Midbrain (tissue), 1 donor: ENCODE measurements at places on chromosomes 2 and 18.

DNA sequence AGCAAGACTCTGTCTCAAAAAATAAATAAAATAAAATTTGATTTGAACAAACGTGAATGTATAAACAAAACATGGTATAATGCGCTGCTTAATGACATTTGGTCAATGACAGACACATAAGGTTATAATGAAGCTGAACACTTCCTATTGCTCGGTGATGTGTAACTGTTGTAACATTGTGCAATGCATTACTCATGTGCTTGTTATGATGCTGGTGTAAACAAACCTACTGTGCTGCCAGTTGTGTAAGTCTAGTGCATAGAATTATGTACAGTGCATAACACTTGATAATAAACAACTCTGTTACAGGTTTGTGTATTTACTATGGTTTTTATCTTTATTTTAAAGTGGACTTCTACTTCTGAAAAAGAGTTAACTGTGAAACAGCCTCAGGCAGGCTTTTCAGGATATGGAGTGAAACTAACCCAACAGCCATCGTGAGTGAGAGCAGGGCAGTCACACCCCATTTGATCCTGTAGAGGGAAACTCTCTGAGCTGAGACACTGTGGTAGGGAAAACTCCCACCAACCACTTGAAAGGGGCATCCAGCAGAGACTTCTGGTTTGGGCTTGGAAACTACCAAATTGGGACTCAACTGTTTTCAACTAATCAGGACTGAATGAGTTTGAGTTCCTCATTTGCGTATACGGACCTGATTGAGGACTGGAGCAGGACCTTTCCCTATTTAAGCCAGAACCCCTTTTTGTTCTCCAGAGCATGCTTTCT, 8.7 kb upstream of the RPRD1A start:
- DNase-seq, result no peak

GRCh38 chr2:69111076-69111475, 98.1 kb downstream of the ANTXR1 start:
- no peak for DNase-seq

DNA sequence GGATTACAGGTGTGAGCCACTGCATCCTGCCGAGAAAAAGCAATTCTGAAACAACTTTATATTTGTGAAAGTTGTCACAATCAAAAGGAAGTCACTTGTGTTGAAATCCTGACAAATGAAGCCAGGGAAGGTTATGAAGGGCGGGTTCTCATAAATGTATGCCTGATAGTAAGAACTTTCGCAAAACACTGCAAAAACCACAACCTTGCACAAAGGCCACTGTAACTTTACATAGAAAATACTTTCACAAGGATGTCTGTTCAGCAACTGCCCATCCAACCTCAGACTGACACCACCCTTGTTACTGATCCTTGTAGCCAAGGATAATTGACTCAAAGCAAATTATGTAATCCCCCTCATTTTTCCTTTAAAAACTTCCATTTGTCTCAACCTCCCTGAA, 90.6 kb downstream of the SLC4A3 start:
- no peak for DNase-seq

DNA sequence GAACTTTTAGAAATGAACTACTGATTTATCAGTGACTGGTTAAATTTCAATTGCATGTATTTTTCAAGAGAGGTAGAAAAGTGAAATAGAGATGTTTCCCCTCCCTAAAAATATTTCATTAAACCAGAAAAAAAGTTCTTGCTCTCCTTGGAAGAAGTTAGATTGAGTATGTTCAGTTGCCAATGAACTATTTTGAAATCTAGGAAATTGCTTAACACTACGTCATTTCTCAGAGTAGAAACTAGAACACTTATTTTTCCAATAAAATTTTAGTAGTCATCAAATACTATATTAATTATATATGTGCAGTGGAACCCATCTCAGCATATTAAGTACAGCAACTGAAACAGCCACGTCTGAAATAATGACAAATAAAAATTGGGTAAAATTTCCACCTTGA, 51.8 kb upstream of the STAT1 start:
- DNase-seq, result no peak

DNA sequence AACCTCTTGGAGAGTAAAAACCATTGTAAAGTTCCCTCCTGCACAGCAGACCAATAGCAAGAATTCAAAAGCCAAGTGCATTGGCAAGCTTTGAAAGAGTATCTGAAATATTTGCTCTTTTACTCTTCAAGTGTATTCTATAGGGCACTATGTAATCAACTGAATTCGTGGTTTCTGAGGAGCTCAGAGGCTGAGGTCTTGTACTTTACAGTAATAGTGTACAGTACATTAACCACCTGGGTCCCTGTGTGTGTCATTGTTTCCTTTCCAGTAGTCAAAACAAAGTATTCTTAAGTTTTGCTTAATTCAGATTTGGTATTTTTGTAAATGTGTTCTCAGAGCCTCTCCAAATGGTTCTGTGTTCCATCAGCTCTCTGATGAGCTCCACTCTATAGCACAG, 769.7 kb downstream of the LRRTM4 start:
- no peak for DNase-seq

DNA sequence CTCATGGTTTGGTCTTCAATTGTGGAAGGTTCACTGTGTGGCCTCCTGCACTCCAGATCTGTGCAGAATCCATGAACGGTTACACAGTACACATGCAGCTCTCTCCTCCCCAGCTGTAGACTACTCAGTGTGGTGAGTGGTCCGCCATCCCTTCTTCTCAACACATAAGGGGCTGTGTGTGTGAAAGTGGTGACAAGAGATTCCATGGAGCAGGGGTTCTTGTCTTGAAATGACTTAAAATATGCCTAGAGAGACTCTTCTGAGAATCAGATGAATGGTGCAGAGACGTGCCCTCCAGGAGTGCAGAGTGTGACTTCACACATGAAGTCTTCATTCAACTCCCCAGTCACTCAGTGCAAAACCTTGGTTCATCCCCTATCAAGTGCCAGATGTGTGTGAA, 151.0 kb upstream of the COPS8 start:
- no peak for DNase-seq

DNA sequence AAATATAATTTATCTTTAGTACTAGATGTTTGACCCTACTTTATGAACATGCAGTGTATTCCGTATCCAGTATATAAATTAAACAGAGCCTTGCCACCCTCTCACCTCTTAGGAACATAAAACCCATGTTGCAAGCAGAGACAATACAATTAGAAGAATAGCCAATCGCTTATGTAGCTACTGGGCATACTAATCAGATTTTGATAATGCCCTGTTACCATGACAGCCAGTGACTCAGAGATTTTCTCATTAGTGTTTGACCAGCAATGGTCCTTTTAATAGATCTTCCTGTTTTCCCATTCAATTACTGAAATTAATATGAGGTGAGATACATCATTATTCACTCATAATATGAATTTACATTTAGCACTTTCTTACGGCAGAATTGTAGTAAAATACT, 547.3 kb upstream of the VWC2L start:
- no peak for DNase-seq

DNA sequence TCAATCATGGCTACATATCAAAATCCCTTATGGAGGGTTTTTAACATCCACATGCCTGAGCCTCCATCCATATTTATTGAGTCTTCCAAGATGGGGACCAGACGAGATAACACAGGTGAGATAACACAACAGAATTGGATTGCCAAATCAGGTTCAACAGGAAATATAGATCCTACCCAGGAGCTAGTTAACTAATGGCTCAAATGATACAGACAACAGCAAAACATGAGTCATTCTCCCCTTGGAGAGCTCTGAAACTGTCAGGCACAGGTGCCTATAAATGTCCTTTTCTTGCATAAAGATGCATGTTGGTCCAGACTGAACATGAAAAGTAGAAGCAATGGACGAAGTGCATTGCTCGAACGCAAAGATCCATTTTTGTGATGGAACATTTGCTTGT, 202.2 kb downstream of the CDH20 start:
- DNase-seq, result no peak

GRCh38 chr18:13051950-13052349, 60.8 kb downstream of the CEP192 start:
- no peak for DNase-seq

- DNase-seq, result no peak
Observed at GRCh38 chr2:195805283-195805976, 148.4 kb downstream of the SLC39A10 start.

DNA sequence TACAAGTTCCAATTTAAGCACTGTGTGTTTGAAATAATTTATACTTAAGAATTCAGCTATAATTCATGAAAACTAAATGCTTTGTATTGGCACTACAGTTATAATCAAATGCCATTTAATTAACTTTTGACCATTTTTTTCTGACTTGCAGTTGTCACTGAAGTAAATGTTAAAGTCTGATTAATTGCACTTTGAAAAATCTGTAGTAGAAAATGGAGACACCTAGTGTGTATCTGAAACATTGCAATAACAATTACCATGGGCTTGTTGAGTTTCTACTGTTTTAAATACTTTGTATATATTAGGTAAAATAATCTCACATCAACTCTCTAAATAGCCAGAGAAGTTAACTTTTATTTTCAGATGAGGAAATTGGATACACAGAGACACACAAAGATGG, 458.6 kb upstream of the FSIP2 start:
- DNase-seq, result no peak

GRCh38 chr2:54386585-54386984, 69.5 kb upstream of the SPTBN1 start:
- DNase-seq, result no peak

- no peak for DNase-seq
Observed at GRCh38 chr2:152155209-152155608, 20.4 kb downstream of the STAM2 start.

GRCh38 chr2:116435648-116436047, 1378.8 kb upstream of the DDX18 start:
- no peak for DNase-seq

- no peak for DNase-seq
Observed at GRCh38 chr18:23825496-23825895, 136.2 kb downstream of the LAMA3 start.

DNA sequence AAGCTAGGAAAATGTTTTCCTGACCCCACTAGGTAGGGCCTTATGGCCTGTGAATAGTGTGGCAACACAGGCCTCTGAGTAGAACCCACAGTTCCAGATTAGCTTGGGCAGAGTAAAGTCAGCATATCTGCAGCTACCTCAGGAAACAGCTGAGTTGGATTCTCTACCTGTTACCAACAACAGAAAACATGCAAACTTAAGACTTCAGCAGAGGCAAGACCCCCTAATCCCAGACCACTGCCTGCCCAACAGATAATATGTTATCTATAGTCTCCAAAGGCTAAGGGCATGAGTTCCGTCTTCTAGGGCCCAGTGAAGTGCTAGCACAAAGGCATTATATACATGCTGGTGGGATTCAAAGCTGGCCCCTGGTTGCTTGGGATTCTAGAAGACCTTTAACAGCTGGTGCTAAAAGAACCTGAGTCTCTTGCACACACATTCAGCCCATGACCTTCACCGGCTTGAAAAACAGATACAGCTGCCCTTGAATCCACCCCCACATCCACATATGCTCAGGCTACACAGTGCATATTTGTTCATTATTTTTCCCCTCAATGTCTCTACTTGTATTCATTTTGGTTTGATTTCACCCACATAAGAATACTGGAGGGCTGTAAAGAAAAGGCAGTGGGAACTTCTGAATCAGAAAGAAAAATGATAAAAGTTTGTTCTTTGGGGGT, 13.5 kb upstream of the UBXN4 start:
- DNase-seq, result no peak

DNA sequence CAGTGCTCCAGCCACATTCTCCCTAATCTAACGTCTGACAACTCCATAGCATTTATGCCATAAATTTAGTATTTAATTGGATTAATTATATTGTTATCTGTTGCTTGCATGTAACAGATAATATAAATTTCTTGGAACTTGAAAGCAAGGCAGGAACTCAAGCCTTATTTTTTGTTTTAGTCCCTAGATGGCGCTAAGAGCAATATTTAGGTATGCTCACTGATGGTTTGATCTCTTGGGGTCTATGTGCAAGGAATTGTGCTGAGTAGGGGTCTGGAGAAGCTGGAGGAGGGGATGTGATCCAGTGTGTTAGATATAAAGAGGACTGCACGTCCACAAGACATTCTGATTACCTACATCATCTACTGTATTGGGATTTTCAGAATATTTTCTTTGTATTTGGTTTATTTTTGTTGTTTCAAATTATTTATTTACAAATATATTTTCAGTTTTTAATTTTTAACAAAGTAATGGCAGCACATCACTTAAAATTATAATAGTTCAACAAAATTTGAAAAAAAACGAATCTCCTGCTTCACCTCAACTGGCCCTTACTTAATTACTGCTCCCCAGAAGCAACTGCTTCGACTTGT, 32.8 kb downstream of the KATNAL2 start:
- DNase-seq, result no peak

- no peak for DNase-seq
Observed at GRCh38 chr18:41700416-41700815, 254.6 kb upstream of the PIK3C3 start.

GRCh38 chr2:141766225-141766624, 364.6 kb downstream of the LRP1B start:
- no peak for DNase-seq

DNA sequence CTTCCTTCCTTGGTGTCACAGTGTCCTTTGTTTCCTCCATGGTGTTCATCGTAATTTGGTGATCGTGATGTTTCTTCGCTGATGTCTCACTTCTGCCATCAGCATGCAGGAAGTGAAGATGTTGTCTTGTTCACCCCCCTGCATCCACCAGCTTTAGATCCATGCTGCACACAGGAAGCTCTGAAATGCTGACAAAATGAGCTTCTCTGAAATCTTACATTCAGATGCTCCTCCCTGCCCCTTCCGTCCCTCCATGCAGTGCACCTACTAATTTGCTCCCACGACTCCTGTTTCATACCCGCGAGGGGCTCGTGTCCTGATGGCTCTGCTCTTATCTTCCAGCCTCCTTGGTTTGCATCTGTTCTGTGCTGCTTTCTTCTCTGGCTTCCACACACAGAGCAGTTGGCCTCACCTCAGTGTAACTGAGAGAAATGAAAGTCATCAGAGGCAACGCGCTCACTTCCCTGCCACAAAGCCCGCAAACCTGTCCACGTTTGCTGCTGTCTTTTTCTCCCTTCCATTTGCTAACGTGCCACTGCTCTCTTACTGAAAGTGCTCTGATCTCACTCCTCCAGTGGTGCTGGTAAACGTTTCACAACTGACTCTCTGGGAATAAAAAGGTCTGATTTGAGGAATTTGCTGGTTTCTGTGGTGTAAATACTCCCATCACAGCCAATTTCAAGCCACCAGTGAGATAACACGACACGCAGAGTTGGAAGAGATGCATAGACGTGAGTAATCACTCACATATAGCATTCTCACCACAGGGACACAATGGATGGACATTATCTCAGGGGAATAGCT, 41.0 kb upstream of the MGAT4A start:
- no peak for DNase-seq
